Activated T-cell treated with anti-CD3 and anti-CD28 coated beads, Interleukin-2, amount 50 U/mL, for 72 hours (primary cell): ENCODE measurements at places on chromosomes 12 and 14. TPM values are rescaled to one million over a fixed set of nuclear protein-coding genes. Genes with fewer than 3 reads are reported as not detected.

DNA sequence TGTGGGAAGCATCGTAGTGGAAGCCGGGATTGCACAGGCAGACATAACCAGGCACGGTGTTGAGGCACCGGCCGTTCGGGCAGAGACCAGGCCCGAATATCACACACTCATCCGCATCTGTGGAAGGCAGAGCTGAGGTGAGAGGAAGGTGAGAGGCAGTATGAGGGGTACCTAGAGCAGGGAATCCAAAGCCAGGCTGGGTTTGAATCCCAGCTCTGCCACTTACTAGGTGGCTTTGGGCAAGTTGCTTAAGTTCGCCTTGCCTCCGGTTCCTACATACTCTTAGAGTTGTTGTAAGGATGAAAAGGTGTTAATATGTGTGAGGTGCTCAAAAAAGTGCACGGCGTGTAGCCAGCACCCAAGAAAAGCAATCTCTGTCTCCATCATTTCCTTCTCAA is 10.4 kb downstream of the ISCA2 start:
- no peak for DNase-seq
- no peaks in the 10 kb centered on the region for H3K4me1 ChIP-seq
- H3K36me3 ChIP-seq = no peaks in the 10 kb centered on the region
- no peak overlapping the region for H3K27ac ChIP-seq
- no peak overlapping the region for H3K4me3 ChIP-seq
- H3K27me3 ChIP-seq = no peaks in the 10 kb centered on the region

The TWF1 gene
- 19.1 TPM for total RNA-seq

The SERPINA5 gene
- total RNA-seq = not detected

DNA sequence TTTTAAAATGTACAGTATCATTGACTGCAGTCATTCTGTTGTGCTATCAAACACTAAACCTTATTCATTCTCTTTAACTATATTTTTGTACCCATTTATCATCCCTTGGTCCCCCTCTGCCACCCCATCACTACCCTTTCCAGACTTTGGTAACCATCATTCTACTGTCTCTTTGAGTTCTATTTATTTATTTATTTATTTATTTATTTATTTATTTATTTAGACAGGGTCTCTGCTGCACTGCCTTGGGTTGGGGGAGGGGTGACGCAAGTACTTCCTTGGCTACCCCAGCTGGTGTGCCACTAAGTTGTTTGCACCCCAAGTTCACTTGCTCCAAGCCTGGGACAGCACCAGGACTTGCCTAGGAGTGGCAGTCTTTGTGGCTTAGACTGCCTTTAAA is 427.8 kb upstream of the NOVA1 start:
- no peak overlapping the region for H3K27ac ChIP-seq
- no peak for DNase-seq
- H3K4me3 ChIP-seq = no peak overlapping the region
- H3K27me3 ChIP-seq = no peaks in the 10 kb centered on the region

GRCh38 chr14:72790887-72791566 is 102.9 kb downstream of the DPF3 start:
- H3K4me3 ChIP-seq = no peak overlapping the region
- H3K36me3 ChIP-seq = no peaks in the 10 kb centered on the region
- DNase-seq = no peak

GRCh38 chr14:96634896-96635295 is 132.7 kb downstream of the PAPOLA start:
- no peak overlapping the region for H3K27ac ChIP-seq
- H3K4me1 ChIP-seq = no peaks in the 10 kb centered on the region
- no peak overlapping the region for H3K4me3 ChIP-seq
- no peaks in the 10 kb centered on the region for H3K36me3 ChIP-seq
- H3K27me3 ChIP-seq = no peaks in the 10 kb centered on the region

DNA sequence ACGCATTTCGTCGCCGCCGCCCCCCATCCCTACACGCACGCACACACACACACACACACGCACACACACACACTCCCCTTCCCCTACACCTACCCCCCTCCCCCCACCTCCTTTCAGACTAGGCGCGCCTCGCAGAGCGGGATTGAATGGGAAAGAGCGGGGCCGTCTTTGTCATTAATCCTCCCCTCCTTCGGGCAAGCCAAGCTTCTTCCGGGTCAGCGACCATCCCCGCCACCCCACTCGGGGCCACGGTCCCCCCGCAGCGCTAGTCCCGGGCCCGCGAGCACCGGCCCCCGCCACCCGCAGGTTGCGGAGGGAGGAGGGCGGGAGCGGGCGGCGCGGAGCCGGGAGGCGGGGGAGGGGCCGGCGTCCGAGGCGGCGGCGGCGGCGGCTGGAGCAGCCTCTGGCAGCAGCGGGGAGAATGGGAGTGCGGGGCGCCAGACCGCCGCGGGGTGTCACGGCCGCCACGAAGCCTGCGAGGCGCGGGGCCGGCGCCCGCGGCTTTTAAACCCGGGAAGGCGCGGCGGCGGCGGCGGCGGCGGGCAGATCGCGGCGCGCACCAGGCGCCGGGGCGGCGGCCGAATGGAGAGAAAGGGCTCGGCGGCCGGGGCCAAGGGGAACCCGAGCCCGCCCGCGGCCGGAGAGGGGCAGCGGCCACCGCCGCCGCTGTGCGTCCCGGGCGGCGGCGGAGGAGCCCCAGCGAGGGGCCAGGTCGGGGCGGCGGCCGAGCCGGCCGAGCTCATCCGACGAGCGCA is at the start of gene TTC9:
Gene TTC9, plus strand, starts transcription at position 369 of the 755 bp plus-strand sequence. Its CDS starts 214 bp downstream, at position 583.
- H3K4me1 ChIP-seq = peaks cover 50% of the 10 kb centered on the region
- peaks cover 8% of the 10 kb centered on the region for H3K36me3 ChIP-seq
- peak within 1 kb of the TSS; percentile 95 for H3K4me3 ChIP-seq
- H3K27ac ChIP-seq = peak within 1 kb of the TSS; percentile 90
- peak; percentile 45 for DNase-seq
- H3K27me3 ChIP-seq = no peaks in the 10 kb centered on the region

GRCh38 chr12:118741194-118741593 is 240.1 kb upstream of the SRRM4 start:
- no peak overlapping the region for H3K4me3 ChIP-seq
- H3K4me1 ChIP-seq = no peaks in the 10 kb centered on the region
- no peak for DNase-seq
- H3K36me3 ChIP-seq = no peaks in the 10 kb centered on the region
- H3K27ac ChIP-seq = no peak overlapping the region

The PSEN1 gene
- 42.2 TPM for total RNA-seq

DNA sequence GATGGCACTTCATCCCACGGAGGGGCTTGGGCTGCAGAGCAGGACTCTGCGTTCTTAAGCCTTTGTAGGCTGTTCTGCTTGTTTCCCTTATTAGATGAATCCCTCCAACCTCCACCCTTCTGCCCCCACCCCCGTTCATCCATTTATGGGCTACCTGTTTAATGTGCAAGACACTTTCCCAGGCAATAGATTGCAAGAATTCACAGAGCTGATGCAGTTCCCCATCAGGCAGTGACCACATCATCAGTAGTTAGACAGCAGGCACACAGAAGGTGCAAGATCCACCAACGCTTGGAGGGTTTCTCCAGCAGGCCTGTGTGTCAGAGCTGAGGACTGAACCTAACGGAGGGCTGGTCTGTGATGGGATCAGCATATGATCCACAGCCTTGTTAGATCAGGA is 1.2 kb upstream of the C1R start:
- H3K36me3 ChIP-seq = no peaks in the 10 kb centered on the region
- DNase-seq = no peak
- H3K27me3 ChIP-seq = no peaks in the 10 kb centered on the region
- no peak overlapping the region for H3K27ac ChIP-seq
- peaks cover 7% of the 10 kb centered on the region for H3K4me1 ChIP-seq
